ENCODE measurements at places on chromosomes 16 and 17. TPM values are rescaled to one million over a fixed set of nuclear protein-coding genes. Genes with fewer than 3 reads are reported as not detected.

- DNase-seq, result no peak
Measured at GRCh38 chr16:81321039-81321438, 6.3 kb downstream of the GAN start.

- no peak for DNase-seq
Measured at GRCh38 chr17:32240750-32241149, 24.9 kb upstream of the RHBDL3 start.

DNA sequence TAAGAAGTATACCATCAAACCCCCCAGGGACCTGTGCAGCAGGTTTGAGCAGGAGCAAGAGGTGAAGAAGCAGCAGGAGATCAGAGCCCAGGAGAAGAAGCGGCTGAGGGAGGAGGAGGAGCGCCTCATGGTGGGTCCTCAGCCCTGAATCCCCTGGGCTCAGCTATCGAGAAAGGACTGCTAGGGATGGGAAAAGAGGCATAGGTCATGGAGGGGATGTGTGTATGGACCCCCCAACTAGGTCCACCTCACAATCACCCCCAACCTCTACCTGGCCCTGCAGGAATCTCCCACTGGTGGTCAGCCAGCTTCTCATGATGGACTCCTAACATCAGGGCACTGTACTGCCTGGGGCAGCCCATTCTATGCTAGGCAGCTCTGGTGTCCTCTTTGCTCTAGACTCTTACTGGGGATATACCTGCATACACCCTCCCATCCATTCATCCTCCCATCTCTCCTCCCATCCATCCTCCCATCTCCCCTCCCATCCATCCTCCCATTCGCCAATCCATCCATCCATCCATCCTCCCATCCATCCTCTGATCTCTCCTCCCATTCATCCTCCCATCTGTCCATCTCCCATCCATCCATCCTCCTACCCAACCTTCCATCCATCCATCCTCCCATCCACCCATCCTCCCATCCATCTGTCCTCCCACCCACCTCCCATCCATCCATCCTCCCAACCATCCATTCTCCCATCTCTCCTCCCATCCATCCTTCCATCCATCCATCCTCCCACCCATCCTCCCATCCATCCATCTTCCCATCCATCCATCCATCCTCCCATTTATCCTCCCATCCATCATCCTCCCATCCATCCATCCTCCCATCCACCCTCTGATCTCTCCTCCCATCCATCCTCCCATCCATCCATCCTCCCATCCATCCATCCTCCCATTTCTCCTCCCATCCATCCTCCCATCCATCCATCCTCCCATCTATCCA lies 10.6 kb downstream of the DRC7 start:
- no peak for DNase-seq

DNA sequence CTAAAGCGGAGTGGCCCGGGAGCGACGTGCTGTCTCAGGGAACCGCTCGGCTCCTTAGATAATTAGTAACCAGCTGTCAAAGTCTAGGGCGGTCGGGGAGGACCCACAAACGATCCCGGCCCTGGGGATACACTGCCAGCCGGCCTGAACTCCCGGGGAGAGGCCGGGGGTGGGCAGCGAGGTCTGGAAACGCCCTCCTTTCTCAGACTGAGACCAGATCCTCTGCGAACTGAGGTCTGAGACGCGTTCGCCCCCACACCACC lies 1.3 kb downstream of the HNF1B start:
- no peak for DNase-seq

- DNase-seq, result no peak
Measured at GRCh38 chr16:57049678-57050077, 42.7 kb upstream of the CPNE2 start.

DNA sequence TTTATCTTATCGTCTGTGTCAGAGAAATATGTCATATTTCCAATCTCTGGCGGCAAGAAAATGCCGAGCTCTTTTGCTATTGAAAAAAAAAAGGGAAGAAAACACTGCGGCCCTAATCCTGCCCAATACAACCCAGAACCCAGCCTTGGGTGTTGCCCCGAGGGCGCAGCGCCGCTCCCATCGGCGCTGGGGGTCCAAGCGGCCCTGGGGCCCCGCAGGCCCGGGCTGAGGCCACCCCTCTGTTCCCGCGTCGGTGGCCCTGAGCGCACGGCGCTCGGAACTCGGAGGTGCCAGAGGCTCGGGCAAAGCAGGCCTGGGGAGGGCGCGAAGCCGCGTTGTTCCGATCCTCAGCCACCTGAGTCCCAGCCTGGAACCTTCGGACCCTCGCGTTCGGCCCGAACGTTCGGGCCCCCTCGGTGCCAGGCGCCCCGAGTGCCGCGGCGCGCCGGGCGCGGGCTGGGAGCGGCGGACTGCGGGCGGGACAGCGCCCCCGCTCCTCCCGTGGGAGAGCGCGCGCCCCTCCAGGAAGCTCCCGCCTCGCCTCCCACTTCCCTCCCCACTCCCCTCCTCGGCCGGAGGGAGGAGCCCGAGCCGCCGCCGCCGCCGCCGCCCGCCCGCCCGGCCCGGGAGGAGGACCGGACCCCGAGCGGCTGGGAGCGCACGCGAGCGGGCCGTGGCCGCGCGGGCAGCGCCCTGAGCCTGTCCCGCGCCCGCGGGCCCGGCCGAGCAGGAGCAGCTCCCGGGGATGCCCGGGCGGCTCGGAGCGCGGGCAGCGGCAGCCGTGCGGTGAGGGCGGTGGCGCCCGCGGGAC lies at the start of gene CPNE2:
CPNE2 (plus strand) TSS at position 609 of the 811 bp plus-strand sequence. CDS start 18,160 bp downstream, outside the sequence.
- no peak for DNase-seq

GRCh38 chr17:33560165-33560564 lies 267.1 kb upstream of the ASIC2 start:
- DNase-seq, result no peak

- DNase-seq, result no peak
Measured at GRCh38 chr16:68917541-68917940, 74.2 kb downstream of the TANGO6 start.

- no peak for DNase-seq
Measured at GRCh38 chr16:50538411-50539052, 9.7 kb upstream of the NKD1 start.

GRCh38 chr16:3650631-3651265 lies 3.7 kb upstream of the DNASE1 start:
- DNase-seq, result peak; percentile 26

- DNase-seq, result no peak
Measured at GRCh38 chr16:27475561-27475960, 73.6 kb downstream of the IL21R start.

DNA sequence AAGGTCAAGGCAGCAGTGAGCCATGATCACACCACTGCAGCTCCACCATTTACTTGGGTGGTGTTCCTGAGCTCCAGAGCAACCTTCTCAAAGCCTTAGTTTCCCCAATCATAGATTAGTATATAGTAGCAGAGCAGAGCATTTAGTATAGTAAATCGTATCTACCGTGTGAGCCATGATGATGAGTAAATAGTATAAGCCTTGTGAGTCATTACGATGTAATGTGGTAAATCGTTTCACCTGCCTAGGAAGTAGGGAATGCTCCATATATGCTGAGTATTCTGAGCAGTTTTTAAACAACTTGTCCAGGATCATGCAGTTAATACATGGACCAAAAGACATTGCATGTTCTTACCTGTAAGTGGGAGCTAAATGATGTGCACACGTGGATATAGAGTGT lies 66.4 kb downstream of the SCNN1B start:
- no peak for DNase-seq

Gene GHDC
- 20.0 TPM for total RNA-seq

- no peak for DNase-seq
Measured at GRCh38 chr17:33942414-33942813, 312.7 kb upstream of the CCL2 start.

- no peak for DNase-seq
Measured at GRCh38 chr16:23504453-23505179, 5.7 kb downstream of the GGA2 start.

Gene RNF43
- total RNA-seq, result not detected

DNA sequence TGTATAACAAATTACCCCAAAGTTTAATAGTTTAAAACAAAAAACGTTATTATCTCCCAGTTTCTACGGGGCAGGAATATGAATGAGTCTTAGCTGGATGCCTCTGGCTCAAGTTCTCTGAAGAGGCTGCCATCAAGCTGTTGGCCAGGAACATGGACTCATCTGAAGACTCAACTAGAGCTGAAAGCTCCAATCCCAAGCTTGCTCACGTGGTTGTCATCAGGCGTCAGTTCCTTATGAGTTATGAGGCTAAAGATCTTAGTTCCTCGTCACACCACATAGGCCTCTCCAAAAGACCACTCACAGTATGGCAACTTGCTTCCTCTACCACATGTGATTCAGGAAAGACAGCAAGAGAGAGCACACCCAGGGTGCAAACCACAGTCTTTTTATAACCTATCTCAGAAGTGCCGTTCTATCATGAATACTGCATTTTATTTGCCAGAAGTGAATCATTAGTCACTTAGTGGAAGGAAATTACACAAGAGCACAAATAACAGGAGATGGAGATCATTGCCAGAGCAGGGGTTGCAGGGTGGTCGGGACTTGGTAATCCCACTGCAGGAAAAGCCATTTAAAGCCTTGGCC lies 48.7 kb upstream of the NLK start:
- DNase-seq, result no peak

DNA sequence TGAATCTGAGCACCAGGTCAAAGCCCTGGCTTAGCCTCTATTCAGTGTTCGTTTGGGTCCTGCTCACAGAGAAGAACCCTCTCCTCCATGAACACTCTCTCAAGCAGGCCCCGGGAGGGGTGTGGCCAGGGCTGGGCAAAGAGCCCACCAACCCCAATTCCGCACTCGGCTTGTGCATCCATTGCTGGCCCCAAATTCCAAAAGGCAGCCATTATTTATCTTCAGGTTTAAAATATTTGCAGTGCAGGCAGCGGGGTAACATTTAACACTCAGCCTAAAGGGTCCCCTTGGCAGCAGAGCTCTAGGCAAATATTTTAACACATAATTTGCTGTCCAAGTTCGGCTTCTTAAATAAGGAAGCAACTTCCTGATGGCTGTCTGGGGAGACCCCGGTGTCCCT lies 115.7 kb downstream of the ZNF423 start:
- DNase-seq, result no peak

DNA sequence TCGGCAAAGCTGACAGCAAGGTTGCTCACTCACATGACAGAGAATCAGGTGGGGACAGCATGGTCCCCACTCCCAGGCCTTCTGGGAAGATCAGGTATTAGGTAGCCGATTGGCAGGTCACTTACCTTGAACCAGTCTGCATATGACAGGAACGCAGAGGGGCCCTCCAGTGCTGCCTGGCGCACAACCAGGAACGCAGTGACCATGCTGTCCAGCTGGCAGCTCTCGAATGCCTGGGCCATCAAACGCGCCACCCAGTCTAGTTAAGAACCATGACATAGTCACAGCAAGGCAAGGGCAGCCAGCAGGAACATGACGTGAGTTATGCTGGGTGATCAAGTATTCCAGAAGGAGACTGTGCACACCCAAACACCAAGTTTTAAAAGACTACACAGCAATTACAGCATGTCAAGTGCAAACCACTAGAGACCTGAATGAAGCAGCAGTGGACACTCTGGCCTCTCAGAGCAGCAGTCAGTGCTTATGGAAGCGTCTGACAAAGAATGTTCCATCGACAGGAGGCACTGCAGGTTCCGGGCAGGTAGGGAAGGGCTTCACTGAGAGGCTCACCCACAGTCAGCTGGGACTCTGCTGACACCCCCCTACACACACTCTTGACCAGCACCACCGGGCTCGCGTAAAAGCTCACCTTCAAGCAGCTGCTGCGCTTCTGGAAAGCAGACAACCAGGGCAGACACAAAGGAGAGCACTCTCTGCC lies 25.0 kb downstream of the FANCA start:
- no peak for DNase-seq

GRCh38 chr17:67772679-67773078 lies 52.6 kb upstream of the BPTF start:
- DNase-seq, result no peak

GRCh38 chr16:70665806-70666735 lies 19.7 kb downstream of the IL34 start:
- DNase-seq, result no peak

DNA sequence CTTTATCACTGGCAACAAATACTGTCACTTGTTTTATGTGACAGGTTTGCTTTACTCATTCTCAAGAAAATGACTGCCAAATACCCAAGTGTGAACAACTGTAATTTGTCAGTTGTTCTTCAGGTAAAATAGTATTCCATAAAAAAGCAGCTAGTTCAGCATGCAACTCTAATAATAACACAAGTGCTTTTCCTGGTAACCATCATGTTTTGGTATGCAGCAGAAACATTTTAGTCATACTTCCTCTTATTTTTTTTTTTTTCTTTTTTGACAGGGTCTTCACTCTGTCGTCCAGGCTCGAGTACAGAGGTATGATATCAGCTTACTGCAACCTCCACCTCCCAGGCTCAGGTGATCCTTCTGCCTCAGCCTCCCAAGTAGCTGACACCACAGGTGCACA lies 4.6 kb downstream of the TERF2 start:
- DNase-seq, result no peak

DNA sequence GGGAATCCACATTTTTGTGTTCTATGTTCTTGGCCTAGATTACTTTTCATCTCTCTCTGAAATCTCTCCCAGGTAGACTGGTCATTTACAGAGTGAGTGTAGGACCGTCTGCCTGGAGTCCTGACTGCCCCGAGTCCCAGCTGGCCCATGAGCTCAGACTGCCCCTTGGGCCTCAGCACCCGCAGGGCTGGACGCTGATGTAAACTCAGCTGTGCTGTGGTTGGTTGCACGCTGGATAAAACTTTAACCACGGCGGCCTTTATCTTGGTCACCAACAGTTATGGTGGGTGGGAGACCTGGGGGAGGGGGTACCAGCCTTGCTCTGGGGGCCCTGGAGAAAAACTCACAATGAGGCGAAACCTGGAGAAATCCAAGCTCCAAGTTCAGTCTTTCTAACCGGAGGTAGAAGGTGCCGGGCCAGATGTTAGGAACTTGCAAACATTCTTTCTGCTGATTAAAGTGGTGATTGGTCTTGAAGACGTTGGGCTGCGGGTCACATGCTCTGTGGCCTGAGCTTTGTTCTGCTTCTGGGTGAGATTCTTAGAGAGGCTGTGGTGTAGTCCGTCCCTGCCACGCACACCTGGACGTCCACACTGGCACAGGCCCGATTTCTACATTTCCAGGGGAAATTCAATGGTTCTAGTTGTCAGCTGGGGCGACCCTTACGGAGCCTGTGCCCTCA lies 6.9 kb downstream of the METRNL start:
- no peak for DNase-seq

GRCh38 chr17:61157246-61157886 lies 242.3 kb upstream of the TBX2 start:
- DNase-seq, result no peak

- no peak for DNase-seq
Measured at GRCh38 chr17:2111691-2112090, 56.8 kb downstream of the HIC1 start.

Gene SLC35G6
- not detected for total RNA-seq

GRCh38 chr17:44464037-44464436 lies 39.2 kb downstream of the GPATCH8 start:
- no peak for DNase-seq

DNA sequence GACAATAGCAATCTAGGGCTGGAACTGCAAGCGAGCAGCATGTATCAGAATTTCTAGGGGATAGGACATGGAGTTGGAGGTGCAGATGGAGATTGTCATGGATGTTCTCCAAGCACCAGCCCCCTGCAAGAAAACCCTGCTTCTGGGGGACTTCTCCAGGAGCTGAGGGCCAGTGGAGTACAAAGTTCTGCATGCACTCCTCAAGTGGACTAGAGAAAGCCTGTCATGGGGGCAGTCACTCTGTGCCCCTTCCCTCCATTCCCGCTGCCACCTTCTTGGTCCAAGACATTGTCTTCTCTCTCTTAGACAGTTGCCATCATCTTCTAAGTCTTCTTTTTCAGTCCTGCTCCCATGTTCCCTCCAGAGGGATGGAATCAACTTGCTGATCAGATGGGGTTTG lies 87.9 kb downstream of the AIPL1 start:
- peak; percentile 22 for DNase-seq

GRCh38 chr17:66347661-66348514 lies 45.5 kb downstream of the PRKCA start:
- DNase-seq, result no peak
